ENCODE measurements at places on chromosomes 11 and 22.

DNA sequence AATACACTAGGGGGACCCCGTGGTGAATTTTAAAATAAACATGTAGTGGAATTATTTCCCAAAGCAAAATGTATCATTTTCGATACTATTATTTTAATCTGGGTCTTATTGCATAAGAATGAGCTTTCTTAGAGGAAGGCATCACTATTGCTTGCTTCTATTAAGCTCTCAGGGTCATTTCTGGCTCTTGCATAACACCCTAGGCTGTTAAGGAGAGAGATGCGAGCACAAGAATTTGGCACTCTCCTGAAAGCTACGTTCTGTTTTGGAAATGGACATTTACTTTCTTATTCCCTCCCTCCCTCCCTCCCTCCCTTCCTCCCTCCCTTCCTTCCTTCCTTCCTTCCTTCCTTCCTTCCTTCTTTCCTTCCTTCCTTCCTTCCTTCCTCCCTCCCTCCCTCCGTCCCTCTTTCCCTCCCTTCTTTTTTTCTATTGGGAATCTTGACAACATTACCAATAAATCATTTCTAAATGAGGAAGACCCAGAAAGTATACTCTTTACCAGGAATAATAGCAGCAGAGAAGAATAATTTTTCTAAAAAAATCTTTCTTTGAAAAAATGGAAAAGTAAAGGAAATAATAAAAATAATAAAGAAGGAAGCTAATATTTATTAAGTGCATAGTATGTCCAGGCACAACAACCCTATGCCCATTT lies 83.6 kb upstream of the BDNF start:
- no peak for DNase-seq

- no peak for DNase-seq
These were observed 1.1 kb upstream of the PELI3 start for GRCh38 chr11:66465373-66466224.

GRCh38 chr11:120413480-120413879 lies 77.3 kb downstream of the ARHGEF12 start:
- DNase-seq = no peak

- no peak for DNase-seq
These were observed 70.1 kb downstream of the ARL14EP start for GRCh38 chr11:30393012-30393411.

DNA sequence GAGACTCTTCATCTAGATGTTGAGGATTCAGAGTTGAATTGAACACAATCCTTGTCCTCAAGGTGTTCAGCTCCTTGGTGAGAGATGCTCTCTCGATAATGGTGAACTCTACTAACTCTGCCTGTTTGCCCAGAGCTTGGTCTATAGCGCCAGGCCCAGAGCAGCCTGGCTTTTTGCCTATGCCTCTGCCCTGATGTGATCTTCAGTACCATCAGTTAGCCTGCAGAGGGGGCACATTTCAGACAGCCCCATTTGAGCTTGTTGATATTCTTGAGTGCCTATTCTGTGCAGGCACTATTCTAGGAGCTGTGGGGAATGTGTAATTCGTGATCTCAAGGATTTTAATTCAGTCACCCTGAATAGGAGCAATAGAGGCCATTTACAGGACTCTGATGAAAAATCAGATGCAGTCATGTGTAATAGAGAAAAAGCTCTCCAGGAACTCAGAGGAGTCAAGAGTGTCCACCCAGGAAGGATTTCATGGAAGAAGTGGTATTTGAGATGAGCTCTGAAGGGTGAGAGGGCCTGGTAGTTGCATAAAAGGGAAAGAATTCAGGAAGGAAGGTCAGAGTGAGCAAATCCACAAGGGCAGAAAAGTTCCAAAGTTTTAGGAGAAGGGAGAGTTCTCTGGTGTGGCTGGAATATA lies 19.3 kb downstream of the GTPBP1 start:
- no peak for DNase-seq

DNA sequence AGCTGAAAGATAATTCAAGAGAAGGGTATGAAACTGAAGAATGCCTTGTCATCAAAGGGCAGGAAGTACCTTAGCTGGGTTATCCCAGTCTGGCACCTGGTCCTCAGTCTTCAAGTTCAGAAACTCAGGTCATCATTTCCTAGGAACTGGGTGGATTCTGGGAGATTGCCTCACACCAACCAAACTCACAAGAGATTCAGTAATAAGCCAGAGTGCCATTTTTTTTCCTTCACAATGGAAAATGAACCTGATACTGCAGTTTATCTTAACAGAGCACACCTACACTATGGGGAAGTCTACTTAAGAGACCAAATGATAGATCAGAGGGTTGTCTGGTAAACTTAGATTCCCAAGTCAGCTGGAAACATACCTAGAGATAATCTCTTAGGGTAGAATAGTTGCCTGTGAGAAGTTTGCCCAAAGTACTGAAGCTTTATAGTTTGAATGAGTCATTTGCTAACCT lies 3.8 kb upstream of the BUD13 start:
- DNase-seq = no peak

DNA sequence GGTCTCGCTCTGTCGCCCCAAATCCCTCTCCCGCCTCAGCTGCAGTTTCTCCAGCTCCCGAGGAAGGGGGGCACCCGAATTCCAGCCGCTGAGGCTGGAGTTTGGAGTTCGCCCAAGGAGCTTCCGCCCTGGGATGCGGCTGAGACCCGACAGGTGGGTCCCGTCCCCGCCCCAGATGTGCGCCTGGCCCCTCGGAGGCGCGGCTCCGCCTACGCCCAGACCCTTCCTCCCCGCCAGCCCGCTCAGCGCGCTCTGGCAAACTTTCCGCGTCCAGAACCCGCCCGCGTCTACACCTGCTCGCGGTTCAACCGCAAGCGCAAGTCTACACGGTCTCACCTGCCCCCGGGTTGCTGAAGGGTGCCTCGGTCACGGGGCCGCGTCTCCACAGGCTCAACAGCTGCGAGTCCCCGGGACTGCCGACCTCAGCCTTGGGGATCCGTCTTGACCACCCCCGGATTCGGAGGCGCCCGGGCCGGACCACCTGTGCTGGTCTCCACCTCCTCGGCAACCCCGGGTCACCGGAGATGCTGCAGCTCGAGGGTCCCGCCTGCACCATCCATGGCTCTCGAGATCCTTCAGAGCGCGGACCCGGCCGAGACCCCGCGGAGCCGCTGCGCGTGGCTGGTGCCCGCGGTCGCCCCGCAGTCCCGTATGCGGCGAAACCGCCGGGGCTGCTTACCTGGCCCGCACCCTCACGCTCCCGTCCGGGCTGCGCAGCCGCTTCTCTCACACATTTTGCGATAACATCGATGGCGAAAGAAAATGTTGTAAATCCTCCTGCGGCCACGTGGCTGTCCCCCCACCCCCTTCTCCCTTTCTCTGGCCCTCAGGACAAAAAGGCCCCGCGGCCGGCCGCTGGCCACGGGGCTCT lies 63.6 kb downstream of the NFAM1 start:
- DNase-seq = no peak

GRCh38 chr11:95660038-95660437 lies 129.5 kb downstream of the FAM76B start:
- no peak for DNase-seq

DNA sequence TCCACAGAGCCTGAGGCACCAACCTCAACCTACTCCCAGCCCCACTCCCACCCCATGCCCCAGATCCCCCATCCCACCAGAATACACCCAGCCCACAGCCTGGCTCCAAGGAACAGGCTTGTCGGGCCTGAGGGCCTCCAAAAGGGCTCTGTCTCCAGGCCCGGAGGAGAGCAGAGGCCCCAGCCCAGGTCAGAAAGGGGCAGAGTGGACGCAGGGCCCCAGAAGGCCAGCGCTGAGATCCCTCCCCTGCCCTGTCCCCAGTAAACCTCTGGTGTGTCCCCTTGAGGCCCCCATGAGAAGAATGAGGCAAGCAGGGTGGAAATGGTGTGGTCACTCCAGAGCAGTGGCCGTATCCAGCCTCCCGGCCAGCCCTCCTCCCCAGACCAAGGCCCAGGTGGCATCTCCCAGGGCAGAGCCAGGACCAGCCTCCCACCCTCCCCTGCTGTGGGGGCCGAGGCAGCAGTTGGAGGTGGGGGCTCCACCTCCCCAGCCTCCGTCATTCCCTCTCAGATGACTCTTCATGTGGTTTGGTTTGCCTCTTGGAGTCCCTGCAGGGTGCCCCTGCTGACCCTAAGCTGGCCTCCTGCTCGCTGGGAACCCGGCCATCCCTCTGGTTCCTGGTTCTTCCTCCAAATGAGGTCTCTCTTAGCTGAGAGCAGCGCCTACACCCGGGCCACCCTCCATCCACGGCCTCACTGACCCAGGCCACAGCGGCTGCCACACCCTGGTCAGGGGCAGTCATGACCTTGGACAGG lies 195.0 kb downstream of the IGLL1 start:
- no peak for DNase-seq

DNA sequence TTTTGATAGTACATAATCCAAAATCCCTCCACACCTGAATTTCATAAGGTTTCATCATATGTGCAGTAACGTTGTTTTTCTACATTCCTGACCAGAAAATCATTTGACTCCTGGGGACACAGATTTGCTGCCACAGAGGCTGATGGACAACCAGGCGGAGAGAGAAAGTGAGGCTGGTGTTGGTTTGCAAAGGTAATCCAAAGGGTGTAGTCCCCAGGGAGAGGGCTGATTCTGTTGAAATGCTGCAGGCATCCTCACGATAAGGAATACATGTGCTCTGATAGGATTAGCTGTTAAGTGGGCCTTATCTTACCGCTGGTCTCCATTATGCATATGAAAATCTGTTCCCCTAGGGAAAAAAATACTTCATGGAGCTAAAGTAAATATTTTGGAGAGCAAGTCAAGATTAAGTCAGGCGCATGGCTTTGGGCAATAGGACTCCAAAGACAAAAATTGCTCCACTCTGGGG lies 8.1 kb downstream of the APOL6 start:
- no peak for DNase-seq

GRCh38 chr22:45974498-45974897 lies 2.5 kb downstream of the WNT7B start:
- DNase-seq = no peak

DNA sequence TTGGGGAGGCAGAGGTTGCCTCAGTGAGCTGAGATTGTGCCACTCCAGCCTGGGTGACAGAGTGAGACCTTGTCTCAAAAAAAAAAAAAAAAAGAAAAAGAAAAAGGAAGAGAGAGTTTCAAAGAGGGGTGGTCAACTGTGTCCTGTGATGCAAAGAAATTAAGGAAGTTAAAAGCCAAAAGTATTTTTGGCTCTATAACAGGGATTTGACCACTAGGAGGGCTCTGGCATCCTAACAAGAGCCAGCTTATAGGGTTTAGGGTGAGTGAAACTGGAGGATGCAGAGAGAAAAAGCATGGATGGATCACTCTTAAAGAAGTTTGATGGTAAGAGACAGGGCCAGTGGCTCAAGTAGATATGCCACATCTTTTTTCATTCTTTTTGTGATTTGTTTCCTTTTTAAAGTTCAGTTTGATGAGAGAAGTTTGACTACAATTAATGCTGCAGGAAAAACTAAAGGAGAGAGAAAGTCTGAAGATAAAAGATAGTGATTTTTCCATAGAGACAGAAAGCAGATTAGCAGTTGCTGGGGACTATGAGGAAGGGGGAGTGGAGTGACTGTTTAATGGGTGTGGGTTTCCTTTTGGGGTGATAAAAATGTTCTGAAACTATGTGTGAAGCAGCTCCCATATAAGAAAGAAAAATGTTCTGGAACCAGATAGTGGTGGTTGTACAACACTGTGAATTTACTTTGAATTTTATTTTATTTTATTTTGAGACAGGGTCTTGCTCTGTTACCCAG lies 11.1 kb upstream of the MICAL2 start:
- DNase-seq = no peak

GRCh38 chr11:22624742-22625447 lies 728 bp downstream of the FANCF start:
- DNase-seq = peak; percentile 79

DNA sequence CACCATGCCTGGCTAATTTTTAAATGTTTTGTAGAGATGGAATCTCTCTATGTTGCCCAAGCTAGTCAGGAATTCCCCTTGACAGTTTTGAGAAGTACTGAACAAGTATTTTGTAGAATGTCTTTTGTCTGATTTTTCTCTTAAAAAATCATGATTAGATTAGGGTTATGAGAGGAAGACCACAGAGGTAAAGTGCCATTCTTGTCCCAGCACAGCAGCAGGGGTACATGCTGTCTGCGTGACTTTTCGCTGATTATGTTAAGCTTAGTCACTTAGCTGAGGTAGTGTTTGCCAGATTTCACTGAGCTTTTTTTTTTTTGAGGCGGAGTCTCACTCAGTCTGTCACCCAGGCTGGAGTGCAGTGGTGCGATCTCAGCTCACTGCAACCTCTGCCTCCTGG lies 13.6 kb upstream of the NUP160 start:
- DNase-seq = no peak

- no peak for DNase-seq
These were observed 11.1 kb downstream of the POLR3H start for GRCh38 chr22:41532908-41533825.

GRCh38 chr11:83051760-83052671 lies 19.7 kb downstream of the RAB30 start:
- peak; percentile 9 for DNase-seq

GRCh38 chr11:67577951-67578350 lies 5.7 kb upstream of the GSTP1 start:
- no peak for DNase-seq

GRCh38 chr11:133663135-133663985 lies 131.1 kb upstream of the OPCML start:
- DNase-seq = no peak

DNA sequence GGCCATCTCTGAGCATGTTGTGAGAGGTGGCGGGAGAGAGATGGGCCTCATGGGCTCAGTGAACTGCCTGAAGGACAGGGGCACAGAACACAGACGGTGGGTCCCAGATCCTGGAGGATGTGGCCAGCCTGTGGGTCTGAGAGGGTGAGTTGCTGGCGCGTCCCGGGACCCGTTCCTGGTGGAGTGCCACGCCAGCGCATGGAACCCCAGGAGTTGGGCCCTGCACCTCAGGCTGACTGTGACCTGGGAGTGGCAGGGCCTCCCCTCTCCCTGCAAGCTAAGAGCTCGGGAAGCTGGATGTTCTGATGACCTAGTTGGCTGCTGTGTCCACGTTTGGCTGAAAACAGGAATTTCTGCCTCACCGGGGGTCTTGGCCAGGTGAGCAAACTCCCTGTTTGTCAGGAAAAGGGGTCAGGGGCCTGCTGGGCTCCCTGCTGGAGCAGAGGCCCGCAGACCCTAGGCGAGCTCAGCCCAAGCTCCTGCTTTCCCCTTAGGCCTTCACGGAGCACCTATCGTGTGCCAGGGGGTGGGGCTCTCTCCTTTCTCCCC lies 15.0 kb downstream of the LRRC32 start:
- DNase-seq = no peak

- DNase-seq = no peak
These were observed 50.1 kb upstream of the FLI1 start for GRCh38 chr11:128643661-128644317.

- DNase-seq = no peak
These were observed 36.9 kb downstream of the ARFGAP3 start for GRCh38 chr22:42820045-42820763.

DNA sequence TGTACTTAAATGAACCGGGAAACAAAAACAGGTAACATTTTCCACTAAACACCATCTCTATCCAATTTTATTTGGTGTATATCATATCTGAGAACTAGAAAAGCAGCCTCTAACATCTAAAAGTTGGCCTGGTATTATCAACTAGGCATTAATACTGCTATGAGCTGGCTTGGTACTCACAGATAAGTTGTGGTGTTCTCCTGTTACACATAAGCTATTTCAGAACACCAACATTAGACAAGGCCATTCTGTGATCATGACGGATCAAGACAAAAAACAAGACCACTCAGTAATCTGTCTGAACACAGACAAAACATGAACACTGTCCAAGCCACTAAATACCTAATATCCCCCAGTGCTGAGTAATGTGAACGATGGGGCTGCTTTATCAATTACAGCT lies 11.9 kb downstream of the RIC3 start:
- no peak for DNase-seq

- DNase-seq = no peak
These were observed 716.9 kb upstream of the ANO3 start for GRCh38 chr11:25615069-25615468.

- DNase-seq = no peak
These were observed 48.5 kb downstream of the WT1 start for GRCh38 chr11:32386770-32387377.
